ENCODE measurements at places on chromosomes 13 and 19.

GRCh38 chr13:44540761-44541434 is 35.2 kb downstream of the TSC22D1 start:
- DNase-seq, result no peak

DNA sequence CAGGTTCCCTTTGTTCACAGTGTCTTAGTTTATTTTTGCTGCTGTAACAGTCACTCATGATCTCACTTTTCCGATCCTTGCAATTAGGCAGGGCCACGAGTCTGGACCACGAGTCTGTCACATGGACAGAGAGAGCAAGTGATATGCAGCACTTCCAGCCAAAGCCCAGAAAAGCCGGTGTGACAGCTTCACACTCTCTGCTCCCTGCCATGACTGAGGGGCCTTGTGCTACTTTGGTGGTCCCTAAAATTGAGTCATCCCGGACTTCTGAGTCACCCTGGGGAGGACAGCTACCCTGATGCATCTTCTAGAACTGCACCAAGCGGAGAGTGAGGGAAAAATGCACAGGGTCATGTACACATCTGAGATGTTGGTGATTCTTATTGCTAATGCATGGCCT is 179.6 kb downstream of the EFNB2 start:
- DNase-seq, result no peak

DNA sequence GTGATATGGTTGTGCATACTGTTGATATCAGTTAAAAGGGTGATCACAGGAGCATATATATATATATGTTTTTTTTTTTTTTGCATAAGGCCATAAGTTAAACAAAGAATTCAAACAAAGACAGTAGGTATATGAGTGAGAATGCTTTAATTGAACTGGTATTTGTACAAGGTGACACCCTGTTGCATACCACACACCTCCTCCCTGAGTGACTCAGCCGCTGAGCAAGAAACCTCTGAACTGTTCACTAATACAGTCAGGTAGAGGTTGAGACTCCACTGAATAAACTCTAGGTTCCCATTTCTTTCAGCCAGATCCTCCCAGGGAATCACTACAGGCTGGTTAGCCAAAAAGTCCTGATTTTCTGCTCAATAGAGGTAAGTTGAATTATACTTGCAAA is at the start of gene SCEL:
TSS of gene SCEL (plus strand) at position 259 of the 400 bp plus-strand sequence. CDS start 20,170 bp downstream, outside the sequence.
- no peak for DNase-seq

DNA sequence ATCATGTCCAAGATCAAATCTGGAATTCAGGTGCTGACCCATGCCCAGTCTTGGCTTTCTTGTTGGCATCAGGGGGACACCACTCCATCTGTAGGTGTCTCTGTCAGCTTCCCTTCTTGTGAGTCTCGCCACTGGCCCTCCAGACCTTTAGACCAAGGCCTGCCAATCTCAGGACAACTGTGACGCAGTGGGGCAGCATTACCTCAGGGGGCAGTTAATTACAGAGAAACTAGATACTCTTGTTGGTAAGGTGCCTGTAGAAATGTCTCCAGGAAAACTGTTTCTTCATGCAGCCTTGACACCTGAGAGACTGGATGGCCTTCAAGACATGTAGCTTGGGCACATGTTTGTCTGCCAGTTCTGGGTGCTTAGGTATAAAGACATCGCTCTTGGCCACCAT is 46.7 kb upstream of the DACH1 start:
- no peak for DNase-seq

GRCh38 chr13:80477661-80478443 is 136.9 kb upstream of the SPRY2 start:
- no peak for DNase-seq

GRCh38 chr13:93859716-93860115 is 619.8 kb downstream of the DCT start:
- DNase-seq, result no peak

GRCh38 chr13:77544758-77545338 is 9.3 kb downstream of the SCEL start:
- no peak for DNase-seq

GRCh38 chr13:23794267-23795161 is 94.7 kb downstream of the MIPEP start:
- DNase-seq, result no peak

GRCh38 chr13:91523116-91523515 is 124.7 kb downstream of the GPC5 start:
- DNase-seq, result no peak

- DNase-seq, result no peak
Observed at GRCh38 chr13:91693466-91693865, 295.0 kb downstream of the GPC5 start.

DNA sequence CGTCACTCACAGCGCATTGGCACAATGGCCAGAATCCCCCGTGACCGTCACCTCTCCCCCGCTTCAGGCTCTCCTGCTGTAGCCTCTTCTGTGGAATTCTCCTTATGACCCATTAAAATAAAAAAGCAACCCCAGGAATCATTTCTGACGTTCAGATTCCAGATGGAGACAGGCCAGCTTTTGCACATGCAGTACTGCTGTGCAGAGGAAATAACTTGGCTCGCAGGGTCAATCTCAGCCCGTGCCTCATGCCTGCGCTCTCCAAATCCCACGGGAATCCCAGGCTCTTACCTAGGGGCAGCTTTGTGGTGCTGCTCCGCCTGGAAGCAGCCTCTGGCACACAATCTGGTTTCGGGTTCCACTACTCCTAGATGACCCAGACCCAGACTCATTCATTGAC is 32.7 kb upstream of the SOX1 start:
- no peak for DNase-seq

GRCh38 chr13:31090961-31091624 is 70.6 kb downstream of the HSPH1 start:
- no peak for DNase-seq

DNA sequence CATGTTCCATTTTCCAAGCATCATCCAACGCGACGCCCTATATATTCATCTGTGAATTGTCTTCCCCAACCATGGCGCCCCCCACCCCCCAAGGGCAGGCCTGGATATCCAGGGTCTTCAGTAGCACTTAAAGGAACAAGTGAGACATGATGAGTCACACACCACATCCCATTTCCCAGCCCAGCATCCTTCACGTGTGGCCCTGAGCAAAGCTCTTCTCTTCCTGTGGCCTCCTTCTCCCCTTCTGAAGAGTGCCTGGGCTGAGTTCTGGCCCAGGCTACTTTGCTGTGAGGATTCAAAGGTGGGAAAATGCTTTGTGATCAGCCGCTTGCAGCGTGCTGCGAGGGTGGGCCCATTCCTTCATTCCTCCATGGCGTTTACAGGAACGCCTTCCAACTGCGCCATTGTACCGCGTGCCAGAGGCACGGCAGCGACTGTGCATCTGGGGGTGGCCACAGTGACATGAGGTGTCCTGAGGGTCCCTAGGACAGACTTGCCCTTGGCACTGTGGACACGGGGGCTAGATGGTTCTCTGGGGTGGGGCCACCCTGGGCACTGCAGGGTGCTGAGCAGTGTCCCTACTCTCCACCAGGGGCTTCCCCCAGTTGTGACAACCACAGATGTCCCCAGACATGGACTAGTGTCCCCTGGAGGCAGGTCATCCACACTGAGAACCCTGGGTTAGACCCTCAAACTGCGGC is 11.7 kb downstream of the PLIN4 start:
- DNase-seq, result no peak

DNA sequence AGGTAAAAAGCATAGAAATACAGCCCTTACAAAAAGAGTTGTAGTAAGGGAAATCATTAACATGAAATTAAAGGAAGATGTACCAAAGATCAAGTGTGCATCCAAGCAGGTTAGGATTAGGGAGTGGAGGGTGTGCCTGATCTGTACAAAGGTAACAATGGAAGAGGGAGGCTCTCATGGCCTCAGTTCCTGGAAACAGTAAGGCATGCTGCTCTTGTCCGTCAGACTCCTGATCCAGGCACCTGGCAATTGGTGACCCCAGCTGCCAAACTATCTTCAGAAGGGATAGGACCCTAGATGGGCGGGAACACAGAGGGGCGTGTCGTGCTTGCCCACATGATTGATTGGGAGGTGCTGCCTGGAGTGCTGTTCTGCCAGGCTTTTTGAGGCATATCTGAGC is 4.5 kb downstream of the TEX26 start:
- DNase-seq, result no peak

DNA sequence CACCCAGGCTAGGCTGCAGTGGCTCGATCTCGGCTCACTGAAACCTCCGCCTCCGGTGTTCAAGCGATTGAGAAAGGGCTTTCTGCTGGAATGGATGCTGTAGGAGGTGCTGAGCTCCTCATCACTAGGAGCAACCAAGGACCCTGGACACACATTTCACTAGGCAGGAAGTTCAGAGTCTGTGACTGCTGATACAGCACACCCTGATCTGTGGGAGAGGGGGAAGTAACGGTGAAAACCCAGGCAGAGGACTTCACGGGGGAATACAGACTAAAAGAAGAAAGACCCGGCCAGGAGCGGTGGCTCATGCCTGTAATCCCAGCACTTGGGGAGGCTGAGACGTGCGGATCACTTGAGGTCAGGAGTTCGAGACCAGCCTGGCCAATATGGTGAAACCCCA is 11.9 kb upstream of the NOTCH3 start:
- no peak for DNase-seq

GRCh38 chr13:32228330-32229041 is 86.7 kb downstream of the ZAR1L start:
- DNase-seq, result peak; percentile 18

DNA sequence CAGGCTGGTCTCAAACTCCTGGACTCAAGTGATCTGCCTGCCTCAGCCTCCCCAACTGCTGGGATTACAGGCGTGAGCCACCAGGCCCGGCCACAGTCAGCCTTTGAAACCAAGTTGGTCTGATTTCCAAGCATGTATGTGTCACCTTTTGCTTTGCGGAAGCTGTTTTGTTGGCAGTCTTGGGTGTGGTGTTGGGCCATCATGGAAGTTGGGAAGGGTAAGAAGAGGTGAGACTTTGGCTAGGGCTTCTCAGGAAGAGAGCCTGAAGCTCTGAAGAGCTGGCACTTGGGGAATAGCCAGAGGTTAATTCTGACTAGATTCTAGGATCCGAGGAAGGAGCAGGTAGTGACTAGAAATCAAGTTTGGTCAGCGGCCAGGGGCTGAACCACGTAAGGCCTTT is 2.8 kb downstream of the RSPH6A start:
- DNase-seq, result no peak

DNA sequence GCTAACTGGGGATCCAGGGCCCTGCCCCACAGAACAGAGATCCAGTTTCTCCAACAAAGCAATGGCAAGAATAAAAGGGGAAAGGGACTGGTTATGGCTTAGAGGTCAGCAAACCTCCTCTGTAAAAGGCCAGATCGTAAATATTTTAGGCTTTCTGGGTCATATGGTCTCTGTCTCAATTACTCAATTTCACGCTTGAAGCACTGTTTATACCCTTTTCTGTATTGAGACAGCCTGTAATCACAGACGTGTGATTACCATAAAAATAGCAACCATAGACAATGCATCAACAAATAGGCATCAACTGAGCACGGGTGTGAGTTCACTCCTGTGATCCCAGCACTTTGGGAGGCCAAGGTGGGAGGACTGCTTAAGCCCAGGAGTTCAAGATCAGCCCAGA is 9.3 kb downstream of the RAB3D start:
- no peak for DNase-seq

DNA sequence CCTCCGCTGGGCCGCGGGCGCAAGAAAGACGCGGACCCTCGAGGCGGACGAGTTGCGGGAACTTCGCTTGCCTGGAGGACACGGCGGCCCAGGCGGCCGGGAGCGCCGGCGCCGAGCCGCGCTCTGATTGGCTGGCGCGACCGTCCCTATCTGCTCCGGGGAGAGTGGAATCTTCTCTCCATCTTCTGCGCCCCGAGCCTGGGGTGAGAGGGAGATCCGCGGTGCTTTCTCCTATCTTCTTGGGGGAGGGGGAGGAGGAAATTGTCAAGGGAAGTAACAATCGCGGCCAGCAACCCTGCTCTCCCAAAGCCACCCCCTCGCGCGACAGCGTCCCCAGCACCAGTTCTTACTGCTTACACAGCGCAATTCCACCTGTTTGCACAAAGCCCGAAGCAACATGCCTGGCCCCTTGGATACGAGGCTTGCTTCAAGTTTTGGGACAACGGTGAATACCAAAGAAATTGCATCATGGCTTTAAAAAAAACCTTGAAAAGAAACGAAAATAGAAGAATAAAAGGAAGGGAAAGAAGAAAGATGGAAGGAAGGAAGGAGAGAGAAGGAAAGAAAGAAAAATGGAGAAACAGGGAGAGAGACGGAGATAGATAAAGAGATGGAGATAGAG is 4.8 kb downstream of the SOX21 start:
- DNase-seq, result no peak

DNA sequence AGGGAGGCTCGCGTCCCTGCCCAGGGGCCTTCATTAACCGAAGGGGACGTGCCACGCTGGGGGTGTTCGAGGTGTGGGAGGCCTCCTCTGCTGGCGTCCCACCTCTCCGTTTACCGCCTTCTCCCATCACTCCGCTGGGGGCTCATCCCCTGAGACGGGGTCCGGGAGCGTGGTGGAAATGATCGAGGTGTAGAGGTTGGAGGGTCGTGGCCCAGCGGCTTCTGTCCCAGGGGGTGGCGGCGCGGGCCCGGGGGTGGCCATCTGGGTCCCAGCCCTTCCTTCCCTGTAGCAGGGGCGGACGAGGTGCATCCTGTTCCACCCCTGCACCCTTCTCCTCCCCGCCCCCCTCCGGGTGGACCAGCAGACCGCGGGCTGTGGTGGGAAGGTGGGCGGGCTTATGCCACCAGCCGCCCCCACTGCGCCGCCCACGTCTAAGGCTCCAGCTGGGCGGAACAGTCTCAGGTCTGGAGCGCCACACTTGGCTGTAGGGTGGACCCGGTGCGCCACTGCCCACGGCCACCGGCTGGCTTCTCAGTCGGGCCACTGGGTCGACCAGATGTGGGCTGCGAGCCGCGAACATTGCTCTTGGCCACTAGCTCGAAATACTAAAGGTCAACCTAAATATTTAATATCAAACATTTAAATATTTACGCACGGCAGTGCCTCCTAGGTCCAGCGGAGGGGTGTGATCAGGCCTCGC is 69.5 kb downstream of the ZNF723 start:
- no peak for DNase-seq

- DNase-seq, result no peak
Observed at GRCh38 chr19:6790194-6791128, 18.0 kb downstream of the VAV1 start.

GRCh38 chr13:110475550-110476219 is 85.8 kb downstream of the RAB20 start:
- DNase-seq, result no peak

GRCh38 chr13:108304170-108305016 is 34.9 kb downstream of the TNFSF13B start:
- DNase-seq, result no peak

GRCh38 chr19:43957891-43958290 is 6.9 kb downstream of the ZNF221 start:
- DNase-seq, result no peak

DNA sequence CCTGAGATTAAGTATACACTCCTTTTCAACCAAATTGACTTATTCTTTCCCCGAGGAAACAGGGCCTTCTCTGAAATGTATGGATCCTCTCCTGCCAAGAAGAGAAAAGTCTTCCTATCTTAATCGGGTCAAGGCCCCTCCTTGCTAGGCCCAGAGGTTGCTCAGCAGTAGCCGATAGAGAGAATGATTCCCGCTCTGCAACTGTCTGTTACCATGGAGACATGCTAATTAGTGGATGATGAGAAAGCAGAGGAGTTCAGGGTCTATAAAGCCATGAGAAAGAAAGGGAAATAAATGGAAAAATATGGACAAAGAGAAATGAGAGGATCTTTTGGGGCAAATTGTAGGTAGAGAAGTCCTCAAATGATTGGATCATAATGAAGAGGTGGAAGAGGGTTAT is 103.5 kb downstream of the POU4F1 start:
- no peak for DNase-seq

- DNase-seq, result peak; percentile 27
Observed at GRCh38 chr19:45103156-45103507, 10.2 kb downstream of the PPP1R37 start.
